ENCODE measurements at places on chromosomes 13 and 19. TPM values are rescaled to one million over a fixed set of nuclear protein-coding genes. Genes with fewer than 3 reads are reported as not detected.

DNA sequence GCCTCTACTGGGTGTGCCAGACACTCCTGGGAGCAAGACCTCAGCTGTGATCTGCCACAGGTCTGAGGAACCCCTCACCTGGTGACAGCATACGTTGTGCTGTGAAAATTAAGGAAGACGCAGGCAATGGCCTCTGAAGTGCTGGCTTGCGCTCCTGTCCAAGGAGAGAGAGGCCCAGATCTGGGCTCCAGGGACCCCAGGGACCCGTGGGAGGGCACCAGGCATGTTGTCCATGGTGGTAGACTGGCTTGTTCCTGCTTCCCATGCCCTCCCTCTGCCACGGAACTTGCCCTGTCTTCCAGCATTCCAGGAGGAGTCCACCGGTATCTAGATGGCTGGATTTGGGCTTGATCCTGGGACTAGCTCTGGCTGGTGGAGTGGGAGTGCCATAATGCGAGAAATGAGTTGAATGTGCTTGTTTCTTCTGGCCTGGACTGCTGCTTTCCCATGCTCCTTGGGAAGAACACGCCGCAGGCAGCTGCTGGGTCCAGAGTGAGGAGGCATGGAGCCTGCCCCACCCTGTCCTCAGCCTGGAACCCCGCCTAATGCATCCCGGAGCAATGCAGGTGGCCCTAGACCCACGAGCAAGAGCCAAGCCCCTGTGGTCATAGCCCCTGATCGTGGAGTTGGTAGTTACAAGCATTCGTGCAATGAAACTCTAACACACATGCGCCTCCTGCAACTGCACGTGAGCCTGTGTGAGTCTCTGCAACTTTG is 190.2 kb downstream of the TEX29 start:
- H3K27me3 ChIP-seq = no peaks in the 10 kb centered on the region
- no peak for DNase-seq
- H3K27ac ChIP-seq = no peak overlapping the region
- no peak overlapping the region for H3K4me3 ChIP-seq

- H3K27me3 ChIP-seq = no peaks in the 10 kb centered on the region
- H3K4me1 ChIP-seq = no peaks in the 10 kb centered on the region
- H3K27ac ChIP-seq = no peak overlapping the region
Observed at GRCh38 chr13:41613984-41614661, 156.8 kb downstream of the RGCC start.

DNA sequence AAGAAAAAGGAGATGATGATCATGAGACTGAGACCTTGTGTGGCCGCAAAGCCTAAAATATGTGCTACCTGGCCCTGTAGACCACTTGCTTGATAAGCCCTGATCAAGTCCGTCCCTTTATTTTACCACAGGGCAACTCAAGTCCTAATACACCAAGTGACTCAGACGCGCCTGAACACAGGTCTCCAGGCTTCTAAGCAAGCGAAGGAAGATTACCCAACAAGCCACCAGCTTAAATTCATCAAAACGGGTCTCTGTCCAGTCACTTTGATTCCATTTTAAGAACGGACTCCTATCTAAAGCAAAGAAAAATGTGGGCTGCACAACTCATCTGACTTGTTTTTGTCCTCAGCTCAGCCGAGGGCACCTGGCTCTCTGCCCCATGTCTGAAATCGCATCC is 26.8 kb downstream of the SLC7A1 start:
- H3K36me3 ChIP-seq = no peaks in the 10 kb centered on the region
- H3K4me3 ChIP-seq = no peak overlapping the region
- no peak overlapping the region for H3K27ac ChIP-seq

GRCh38 chr13:105991622-105992277 is 543.7 kb downstream of the EFNB2 start:
- H3K36me3 ChIP-seq = no peaks in the 10 kb centered on the region
- H3K27ac ChIP-seq = no peak overlapping the region
- H3K27me3 ChIP-seq = no peaks in the 10 kb centered on the region
- no peak overlapping the region for H3K4me3 ChIP-seq
- no peaks in the 10 kb centered on the region for H3K4me1 ChIP-seq
- DNase-seq = no peak

DNA sequence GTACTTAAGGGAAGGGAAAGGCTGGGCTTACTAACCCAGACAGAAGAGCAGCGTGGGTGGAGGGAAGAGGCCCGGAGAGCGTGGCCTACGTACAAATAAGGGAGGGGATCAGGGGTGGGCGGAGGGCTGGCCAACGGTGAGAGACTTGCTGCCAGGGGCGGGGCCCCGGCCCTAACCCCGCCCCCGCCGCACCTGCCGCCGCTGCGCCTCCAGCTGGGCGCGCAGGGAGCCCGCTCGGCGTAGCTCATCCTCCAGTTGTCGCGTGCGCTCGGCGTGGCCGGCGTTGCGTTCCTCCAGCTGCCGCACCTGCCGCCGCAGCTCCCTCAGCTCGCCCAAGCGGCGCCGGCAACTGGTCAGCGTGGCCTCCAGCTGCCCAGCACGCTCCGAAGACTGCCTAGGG is 5.7 kb downstream of the HOOK2 start:
- H3K36me3 ChIP-seq = no peaks in the 10 kb centered on the region
- H3K4me3 ChIP-seq = no peak overlapping the region
- peaks cover 6% of the 10 kb centered on the region for H3K4me1 ChIP-seq
- H3K27me3 ChIP-seq = no peaks in the 10 kb centered on the region
- H3K27ac ChIP-seq = no peak overlapping the region

OR4F17 gene
- polyA plus RNA-seq = not detected

- DNase-seq = no peak
- no peaks in the 10 kb centered on the region for H3K4me1 ChIP-seq
- no peak overlapping the region for H3K4me3 ChIP-seq
- H3K36me3 ChIP-seq = no peaks in the 10 kb centered on the region
- no peaks in the 10 kb centered on the region for H3K27me3 ChIP-seq
Observed at GRCh38 chr19:13082192-13083007, 20.3 kb downstream of the LYL1 start.

DNA sequence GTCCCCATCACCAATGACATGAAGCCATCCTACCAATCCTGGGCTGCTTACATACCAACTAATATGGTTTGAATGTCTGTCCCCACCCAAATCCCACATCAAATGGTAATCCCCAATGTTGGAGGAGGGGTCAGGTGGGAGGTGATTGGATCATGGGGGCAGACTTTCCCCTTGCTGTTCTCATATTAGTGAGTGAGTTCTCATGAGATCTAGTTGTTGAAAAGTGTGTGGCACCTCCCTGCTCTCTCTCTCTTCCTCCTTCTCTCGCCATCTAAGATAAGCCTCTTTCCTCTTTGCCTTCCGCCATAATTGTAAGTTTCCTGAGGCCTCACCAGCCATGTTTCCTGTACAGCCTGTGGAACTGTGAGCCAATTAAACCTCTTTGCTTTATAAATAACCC is 53.6 kb upstream of the FAM124A start:
- no peaks in the 10 kb centered on the region for H3K36me3 ChIP-seq
- H3K4me1 ChIP-seq = no peaks in the 10 kb centered on the region
- no peak overlapping the region for H3K27ac ChIP-seq
- H3K27me3 ChIP-seq = no peaks in the 10 kb centered on the region
- H3K4me3 ChIP-seq = no peak overlapping the region
- DNase-seq = no peak

PRR36 gene
- 0.01 TPM for polyA plus RNA-seq

AMH gene
- 1.9 TPM for polyA plus RNA-seq

DNA sequence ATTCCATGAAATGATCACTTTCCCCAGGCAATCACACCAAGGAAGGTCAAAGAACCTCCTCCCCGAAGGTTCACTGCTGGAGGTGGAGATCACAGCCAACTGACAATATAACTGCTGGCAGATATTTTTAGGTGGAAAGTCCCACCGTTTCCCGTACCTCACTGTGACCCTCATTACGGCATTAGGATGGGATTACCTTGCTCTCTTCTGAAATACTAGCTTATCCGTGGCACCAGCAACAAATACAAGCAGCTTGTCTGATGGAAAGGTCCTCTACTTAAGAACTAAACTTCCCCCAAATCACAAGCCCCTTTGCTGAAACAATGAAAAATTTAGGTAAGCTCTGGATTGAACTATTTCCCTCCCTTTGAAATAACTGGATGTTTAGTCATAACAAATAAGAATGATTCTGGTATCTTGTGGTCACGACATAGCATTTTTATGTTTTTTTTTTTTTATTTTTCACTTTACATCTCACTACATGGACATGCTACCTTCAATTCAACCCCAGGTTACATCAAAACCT is 178.9 kb downstream of the COL4A1 start:
- H3K27me3 ChIP-seq = peaks cover 4% of the 10 kb centered on the region
- H3K36me3 ChIP-seq = no peaks in the 10 kb centered on the region
- H3K27ac ChIP-seq = no peak overlapping the region
- DNase-seq = no peak
- no peaks in the 10 kb centered on the region for H3K4me1 ChIP-seq

LENG9 gene
- 2.9 TPM for polyA plus RNA-seq

DNA sequence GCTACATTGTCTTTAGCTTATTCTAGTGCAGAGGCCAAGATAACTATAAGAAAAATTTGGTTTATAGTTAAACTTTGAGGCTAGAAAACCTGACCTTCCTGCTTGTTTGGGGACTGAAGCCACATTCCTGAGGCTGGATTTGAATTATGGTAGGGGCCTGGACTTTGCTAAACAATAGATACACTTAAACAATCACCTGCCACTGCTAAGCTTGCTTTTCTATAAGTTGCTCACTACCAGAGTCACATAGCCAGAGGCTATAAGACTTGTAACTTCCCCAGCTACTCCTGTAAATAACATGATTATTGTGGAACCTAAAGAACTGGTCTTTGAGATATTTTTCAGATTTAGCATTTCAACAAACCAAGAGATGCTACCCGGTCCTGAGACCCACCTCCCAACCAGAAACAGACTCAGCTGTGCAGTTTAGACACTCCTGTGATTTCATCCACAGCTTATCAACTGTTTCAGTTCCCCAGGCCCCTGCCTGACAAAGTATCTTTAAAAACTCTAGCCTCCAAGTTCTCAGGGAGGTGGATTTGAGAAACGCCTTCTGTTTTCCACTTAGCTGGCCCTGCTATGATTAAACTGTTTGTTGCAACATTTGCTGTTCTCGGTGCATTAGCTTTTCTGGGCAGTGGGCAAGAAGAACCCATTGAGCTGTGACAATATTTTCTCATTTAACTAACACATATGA is 77.7 kb downstream of the MIPEP start:
- peaks cover 51% of the 10 kb centered on the region for H3K4me1 ChIP-seq
- peak; percentile 30 for DNase-seq

DNA sequence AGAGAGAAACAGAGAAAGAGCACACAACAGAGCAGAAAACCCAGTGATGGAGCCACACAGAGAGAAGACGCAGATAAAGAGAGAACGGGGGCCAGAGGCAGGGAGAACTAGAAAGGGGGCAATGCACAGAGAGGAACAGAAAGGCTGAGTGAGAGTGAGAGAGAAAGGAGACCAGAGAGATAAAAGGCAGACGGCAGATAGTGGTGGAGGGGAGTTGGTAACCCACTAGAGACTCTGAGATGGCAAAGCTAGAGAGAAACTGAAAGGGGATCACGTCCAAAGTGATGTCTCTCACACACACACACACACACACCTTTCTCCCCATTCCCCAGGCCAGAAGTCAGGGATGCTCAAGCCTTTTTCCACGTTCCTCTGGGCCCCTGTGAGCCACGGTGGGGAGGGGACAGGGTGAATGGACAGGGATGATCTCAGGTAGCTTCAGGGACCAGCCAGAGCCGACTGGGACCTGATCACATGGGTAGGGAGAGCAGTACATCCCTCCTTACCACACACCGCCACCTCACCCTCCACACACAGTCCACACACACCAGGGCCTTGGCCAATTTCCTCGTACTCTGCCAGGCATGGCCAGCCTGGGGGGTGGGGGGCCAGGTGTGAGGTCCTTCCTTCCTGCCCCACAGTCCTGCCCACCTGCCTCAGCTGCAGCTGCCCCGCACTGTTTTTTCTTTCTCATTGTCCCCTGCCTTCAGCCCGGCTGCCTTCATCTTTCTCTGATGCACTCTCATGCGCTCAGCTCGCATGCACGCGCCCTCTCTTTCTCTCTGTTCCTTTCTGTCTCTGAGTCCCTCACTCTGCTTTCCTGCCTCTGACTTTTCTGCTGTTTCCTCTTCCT is 22.5 kb upstream of the POU2F2 start:
- H3K4me3 ChIP-seq = no peak overlapping the region
- H3K4me1 ChIP-seq = peaks cover 19% of the 10 kb centered on the region
- H3K36me3 ChIP-seq = peaks cover 9% of the 10 kb centered on the region
- DNase-seq = peak; percentile 46
- H3K27me3 ChIP-seq = no peaks in the 10 kb centered on the region

GRCh38 chr13:113457510-113457909 is 4.2 kb upstream of the ADPRHL1 start:
- no peak overlapping the region for H3K27ac ChIP-seq
- H3K27me3 ChIP-seq = no peaks in the 10 kb centered on the region
- no peak overlapping the region for H3K4me3 ChIP-seq
- H3K36me3 ChIP-seq = no peaks in the 10 kb centered on the region

- H3K4me1 ChIP-seq = no peaks in the 10 kb centered on the region
- H3K27me3 ChIP-seq = no peaks in the 10 kb centered on the region
- no peak overlapping the region for H3K27ac ChIP-seq
- no peak overlapping the region for H3K4me3 ChIP-seq
Observed at GRCh38 chr13:83515268-83516015, 366.8 kb downstream of the SLITRK1 start.

ZC3H4 gene
- polyA plus RNA-seq = 12.7 TPM

DNA sequence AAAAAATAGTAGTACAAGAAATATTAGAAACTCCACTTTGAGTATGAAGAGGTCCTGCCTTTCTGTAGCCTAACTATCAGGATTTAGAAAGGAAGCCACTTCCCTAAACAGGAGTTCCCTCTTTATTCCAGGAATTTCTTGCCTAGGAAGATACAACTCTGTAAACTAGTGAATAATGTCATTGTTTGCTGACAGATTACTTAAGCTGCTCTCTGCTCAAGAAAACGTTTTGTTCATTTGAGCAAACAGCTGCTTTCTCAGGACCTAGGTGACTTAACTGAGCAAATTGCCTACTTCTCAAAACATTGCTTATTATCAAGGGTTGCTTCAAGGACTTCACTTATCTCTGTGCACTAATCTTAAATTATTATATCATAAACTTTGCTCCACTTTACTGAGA is 1419.4 kb upstream of the SLC10A2 start:
- no peak overlapping the region for H3K4me3 ChIP-seq
- H3K27me3 ChIP-seq = no peaks in the 10 kb centered on the region

Measured in B cell (primary cell).